ENCODE measurements at places on chromosomes 6 and 20.

- no peaks in the 10 kb centered on the region for H3K27me3 ChIP-seq
- H3K4me3 ChIP-seq = no peak overlapping the region
- H3K36me3 ChIP-seq = peaks cover 1% of the 10 kb centered on the region
- H3K4me1 ChIP-seq = peaks cover 7% of the 10 kb centered on the region
Measured at GRCh38 chr20:3042625-3043024, 797 bp upstream of the GNRH2 start.

- no peaks in the 10 kb centered on the region for H3K36me3 ChIP-seq
- peaks cover 4% of the 10 kb centered on the region for H3K4me1 ChIP-seq
- H3K4me3 ChIP-seq = no peak overlapping the region
- H3K27me3 ChIP-seq = no peaks in the 10 kb centered on the region
Measured at GRCh38 chr6:25902071-25902470, 28.0 kb upstream of the SLC17A3 start.

- no peaks in the 10 kb centered on the region for H3K27me3 ChIP-seq
- no peak overlapping the region for H3K4me3 ChIP-seq
- no peak for DNase-seq
- no peaks in the 10 kb centered on the region for H3K36me3 ChIP-seq
- H3K27ac ChIP-seq = no peak overlapping the region
- H3K4me1 ChIP-seq = no peaks in the 10 kb centered on the region
Measured at GRCh38 chr20:21741266-21741665, 35.8 kb downstream of the PAX1 start.

GRCh38 chr6:17962436-17963031, 24.9 kb downstream of the KIF13A start:
- no peak overlapping the region for H3K27ac ChIP-seq
- no peak overlapping the region for H3K4me3 ChIP-seq
- no peak for DNase-seq
- no peaks in the 10 kb centered on the region for H3K36me3 ChIP-seq

DNA sequence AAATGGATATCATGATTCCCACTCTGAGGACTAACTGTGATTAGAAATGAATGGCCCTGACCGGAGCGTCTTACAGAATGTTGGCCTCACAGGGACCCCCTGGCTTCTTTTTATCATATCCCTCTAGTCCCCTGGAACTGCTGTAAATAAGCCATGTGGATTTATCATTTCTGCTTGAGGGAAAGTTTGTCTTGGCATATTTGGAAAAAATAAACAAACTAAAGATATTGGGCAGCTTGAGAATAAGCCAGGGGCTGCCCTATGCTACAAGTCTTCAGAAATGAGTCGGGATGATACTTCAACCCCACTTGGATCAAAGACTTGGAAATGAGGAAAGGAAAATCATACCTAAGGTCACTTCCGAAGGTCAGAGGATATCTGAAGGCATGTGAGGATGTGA, 179.1 kb downstream of the THBS2 start:
- no peaks in the 10 kb centered on the region for H3K36me3 ChIP-seq
- DNase-seq = no peak
- H3K27ac ChIP-seq = no peak overlapping the region
- H3K4me3 ChIP-seq = no peak overlapping the region
- H3K27me3 ChIP-seq = no peaks in the 10 kb centered on the region

DNA sequence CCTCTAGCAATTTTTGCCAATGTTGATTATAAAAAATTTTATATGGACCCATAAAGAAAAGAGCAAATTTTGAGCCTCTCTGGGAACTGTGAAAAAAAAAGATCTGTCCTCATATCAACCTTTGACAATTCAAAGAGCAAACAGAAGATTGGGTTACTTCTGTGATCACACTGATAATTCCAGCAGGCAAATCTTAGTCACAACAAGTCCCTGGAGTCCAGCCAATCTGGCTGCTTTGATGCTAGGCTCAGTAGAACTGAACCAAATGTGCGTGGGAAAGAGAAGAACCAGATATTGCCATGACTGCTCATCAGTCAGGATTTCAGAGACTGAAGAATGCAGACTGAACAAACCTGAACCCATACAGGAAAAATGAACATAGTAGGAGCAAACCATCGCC, 438.4 kb upstream of the FLRT3 start:
- no peak overlapping the region for H3K4me3 ChIP-seq
- H3K27ac ChIP-seq = no peak overlapping the region
- no peak for DNase-seq
- no peaks in the 10 kb centered on the region for H3K27me3 ChIP-seq
- H3K36me3 ChIP-seq = no peaks in the 10 kb centered on the region

- no peak overlapping the region for H3K4me3 ChIP-seq
- DNase-seq = no peak
- no peaks in the 10 kb centered on the region for H3K4me1 ChIP-seq
- no peaks in the 10 kb centered on the region for H3K27me3 ChIP-seq
- no peak overlapping the region for H3K27ac ChIP-seq
Measured at GRCh38 chr6:121694389-121694788, 258.9 kb downstream of the GJA1 start.

DNA sequence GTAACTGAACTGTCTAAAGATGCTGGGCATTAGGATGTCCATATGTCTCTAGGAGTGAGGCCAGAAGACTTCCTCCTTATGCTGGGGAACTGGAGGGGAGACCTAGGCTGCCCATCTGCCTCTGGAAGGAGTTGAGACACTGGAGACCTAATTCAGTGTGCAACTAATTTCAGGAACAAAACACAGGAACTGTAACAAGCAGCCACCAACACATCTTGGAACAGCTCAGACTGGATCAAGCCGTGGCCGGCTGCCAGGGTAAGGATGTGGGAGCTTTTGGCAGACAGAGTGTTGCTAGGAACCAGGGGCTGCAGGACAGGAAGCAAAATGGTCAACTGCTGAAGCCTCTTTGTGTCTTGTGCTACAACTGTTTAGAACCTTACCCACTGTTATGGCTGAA, 16.4 kb upstream of the MAS1 start:
- H3K4me1 ChIP-seq = 0 out of 2 replicates have a peak, but pooled peaks cover 2% of the 10 kb centered on the region
- H3K36me3 ChIP-seq = no peaks in the 10 kb centered on the region
- no peaks in the 10 kb centered on the region for H3K27me3 ChIP-seq
- no peak overlapping the region for H3K27ac ChIP-seq

- no peak overlapping the region for H3K4me3 ChIP-seq
- DNase-seq = no peak
- H3K36me3 ChIP-seq = no peaks in the 10 kb centered on the region
- H3K27ac ChIP-seq = no peak overlapping the region
Measured at GRCh38 chr6:56734335-56734734, 91.6 kb upstream of the DST start.
